ENCODE measurements at places on chromosomes 7 and 10.

DNA sequence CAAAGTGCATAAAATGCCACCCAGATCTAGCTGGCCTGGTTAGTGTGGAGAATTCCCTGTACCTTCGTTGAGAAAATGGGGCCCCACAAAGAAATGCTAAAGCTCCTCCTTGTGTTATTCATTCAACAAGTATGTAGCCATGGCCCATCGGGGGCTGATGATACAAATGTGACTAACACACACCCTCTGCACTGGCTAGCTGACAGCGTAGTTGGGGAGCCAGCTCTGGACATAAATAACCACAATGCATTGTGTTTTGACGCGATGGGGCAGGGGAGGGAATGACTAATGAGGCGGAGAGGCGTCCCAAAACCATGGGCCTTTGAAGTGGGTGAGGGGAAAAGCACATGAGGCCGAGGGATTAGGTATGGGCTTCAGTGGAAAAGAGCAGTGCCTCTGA is 28.2 kb upstream of the ASL start:
- peak; percentile 73 for DNase-seq

DNA sequence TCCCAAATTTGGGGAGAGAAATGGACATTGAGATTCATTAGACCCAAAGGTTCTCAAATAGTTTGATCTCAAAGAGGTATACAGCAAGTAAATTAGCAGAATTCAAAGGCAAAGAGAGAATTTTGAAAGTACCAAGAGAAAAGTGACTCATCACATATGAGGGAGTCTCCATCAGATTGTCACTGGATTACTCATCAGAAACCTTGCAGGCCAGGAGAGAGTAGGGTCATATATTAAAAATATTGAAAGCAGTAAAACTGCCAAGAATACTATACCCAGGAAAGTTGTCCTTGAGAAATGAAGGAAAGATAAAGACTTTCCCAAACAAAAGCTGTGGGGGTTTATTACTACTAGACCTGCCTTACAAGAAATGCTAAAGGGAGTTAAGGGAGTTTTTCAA is 140.6 kb downstream of the TMEM168 start:
- no peak for DNase-seq

GRCh38 chr7:135121868-135122267 is 26.0 kb upstream of the TMEM140 start:
- no peak for DNase-seq

- no peak for DNase-seq
Observed at GRCh38 chr10:32023264-32023663, 33.0 kb downstream of the KIF5B start.

GRCh38 chr7:124570558-124570957 is 195.0 kb downstream of the GPR37 start:
- no peak for DNase-seq

DNA sequence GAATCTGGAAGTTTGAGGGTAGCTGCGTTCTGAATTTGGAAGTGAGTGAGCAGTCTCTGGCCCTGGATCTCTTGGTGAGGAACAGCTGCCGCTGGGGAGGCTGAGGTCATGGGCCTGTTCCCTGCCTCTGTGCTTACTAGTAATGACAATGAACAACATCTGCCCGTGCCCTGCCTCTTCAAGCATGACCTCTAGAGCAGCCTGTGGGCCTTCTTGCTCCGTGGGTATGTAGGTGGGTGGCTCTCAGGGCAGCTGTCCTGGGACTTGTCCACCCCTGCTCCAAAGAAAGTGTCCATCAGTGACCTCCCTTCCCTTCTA is 186.2 kb downstream of the CXCL12 start:
- no peak for DNase-seq

- no peak for DNase-seq
Observed at GRCh38 chr10:23530079-23530478, 91.2 kb downstream of the OTUD1 start.

DNA sequence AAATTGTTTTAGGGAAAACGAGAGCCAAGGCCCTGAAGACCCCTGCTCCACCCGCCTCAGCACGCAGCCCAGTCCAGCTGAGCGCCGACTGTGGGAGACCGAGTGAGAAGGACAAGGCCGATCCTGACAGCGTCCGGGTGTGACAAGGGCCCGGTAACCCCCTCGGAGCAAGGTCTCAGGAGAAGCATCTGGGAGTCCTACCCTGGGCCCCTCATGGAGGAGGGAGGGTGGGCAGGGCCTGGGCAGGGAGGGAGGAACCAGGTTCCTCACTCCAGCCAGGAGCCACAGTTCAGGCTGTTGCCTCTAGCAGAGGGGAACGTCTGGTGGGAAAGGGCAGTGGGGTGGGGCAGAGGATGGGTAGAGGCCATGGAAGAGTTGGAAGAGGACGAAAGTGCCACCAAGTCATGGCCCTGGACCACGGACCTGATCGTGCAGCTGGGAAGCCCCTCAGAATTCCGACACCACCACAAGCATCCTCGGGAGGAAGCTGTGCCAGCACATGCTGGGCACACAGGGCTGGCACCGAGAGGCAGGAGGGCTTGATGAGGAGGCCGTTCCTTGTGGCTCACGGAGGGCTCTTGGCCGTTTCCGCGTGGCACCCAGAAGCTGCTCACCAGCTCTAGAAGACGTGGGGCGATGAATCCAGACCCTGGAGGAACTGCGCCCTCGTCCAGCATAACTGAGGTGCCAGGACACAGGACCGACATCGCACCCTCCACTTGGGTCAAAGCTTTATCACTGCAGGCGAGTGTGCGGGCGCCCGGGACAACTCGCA is 2.2 kb upstream of the KNDC1 start:
- no peak for DNase-seq

DNA sequence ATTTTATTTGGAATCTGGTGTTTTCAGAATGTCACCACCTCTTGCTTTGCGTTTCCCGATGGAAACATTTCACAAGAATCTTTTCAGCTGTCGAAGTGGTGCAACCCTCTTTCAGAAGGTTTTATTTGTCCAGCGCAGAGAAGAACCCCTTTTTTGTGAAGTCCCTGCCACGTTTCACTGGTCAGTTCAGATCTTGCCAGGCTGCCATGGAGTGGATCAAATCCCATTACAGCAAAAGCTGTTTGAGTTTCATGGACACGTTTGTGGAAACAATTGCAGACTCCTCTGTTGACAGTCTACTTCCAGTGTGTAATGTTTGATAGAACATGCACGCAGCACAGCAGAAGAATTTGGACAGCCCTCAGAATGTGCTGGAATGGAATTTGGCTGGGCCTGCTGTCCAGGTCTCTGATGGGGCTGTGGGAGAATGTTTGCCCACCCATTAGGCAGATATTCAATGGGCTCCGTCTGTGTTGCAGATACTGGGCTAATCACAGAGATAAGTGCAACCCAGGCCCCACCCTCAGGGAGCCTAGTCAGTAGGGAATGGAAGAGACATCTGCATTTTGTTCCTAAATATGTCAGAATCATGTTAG is 143.2 kb downstream of the GRK5 start:
- DNase-seq, result no peak

DNA sequence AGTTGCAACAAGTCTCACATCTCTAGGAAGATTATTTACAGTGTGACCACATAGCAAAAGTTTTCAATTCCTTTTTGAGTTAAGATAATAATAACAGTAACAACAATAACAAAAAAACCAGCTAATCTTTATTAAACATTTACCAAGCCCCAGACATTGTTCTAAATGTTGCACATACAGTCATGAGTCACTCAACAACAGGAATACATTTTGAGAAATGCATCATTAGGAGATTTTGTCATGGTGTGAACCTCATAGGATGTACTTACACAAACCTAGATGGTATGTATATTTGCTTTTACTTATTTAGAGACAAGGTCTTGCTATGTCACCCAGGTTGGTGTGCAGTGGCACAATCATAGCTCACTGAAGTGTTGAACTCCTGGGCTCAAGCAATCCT is 52.0 kb downstream of the SPAM1 start:
- no peak for DNase-seq

DNA sequence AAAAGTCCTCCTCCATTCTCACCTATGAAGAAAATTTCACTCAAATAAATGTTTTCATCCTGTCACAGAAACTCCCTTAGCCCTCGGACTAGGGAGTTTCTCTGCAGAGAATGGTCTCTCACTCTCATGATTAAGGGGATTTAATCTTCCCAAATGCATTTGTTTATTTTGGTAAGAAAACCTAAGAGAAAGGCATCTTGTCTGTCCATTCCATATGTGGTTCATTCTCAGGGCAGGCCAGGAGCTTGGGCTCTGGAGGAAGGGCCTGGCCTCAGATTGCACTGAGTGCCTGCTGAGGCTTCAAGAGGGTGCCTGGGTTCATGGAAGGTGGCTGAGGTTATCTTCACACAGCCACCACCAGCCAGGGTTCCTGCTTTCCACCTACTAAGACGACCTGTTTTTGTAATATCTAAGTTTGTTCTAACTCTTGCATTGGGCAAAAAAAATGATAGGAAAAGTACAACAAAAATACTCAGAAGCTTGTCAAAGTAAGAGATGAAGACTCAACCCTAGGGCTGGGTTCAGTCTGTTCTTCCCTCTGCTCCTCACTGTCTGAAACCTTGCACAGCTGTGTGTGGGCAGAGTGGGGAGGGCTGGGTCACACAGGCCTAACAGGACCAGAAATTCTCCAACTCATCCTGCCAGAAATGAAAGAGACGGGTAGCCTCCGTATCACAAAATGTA is 186.7 kb downstream of the CXCL12 start:
- DNase-seq, result no peak

DNA sequence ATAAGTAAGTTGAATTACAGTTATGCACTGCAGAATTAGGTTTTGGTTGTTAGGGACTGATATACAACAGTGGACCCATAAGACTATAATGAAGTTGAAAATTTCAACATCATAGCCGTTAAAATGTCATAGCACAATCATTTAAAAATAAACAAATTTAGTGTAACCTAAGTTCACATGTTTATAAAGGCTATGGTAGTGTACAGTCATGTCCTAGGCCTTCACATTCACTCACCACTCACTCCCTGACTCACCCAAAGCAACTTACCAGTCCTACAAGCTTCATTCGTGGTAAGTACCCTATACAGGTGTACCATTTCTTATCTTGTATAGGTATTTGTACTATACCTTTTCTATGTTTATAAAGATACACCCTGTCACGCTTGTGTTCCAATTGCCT is 113.7 kb downstream of the RAB11FIP2 start:
- DNase-seq, result no peak

- no peak for DNase-seq
Observed at GRCh38 chr7:2934984-2935740, 91.1 kb upstream of the GNA12 start.

- DNase-seq, result no peak
Observed at GRCh38 chr10:43287056-43288007, 20.5 kb upstream of the RASGEF1A start.

DNA sequence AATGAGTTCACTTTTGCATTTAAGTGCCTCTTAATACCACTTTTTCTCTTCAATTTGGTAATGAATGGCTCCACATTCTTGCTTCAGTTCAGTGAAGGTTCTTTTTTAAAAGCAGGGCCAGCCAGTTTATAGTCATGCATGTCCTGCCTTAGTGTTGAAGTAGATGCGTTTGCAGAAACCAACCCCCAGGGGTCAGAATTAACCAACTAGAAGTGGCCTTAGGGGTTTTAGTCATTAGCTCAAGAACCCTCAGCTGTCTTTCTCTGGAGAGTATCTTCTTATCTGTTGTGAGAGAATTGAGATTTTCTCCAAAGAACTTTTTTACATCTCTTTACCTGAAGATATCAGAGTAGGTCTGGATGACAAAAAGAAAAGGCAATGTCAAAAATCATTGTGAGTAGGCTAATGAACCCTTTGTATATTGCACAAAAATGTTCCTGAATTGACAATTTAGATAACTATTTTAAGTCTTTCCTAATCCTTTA is 82.2 kb downstream of the PIK3CG start:
- peak; percentile 14 for DNase-seq

DNA sequence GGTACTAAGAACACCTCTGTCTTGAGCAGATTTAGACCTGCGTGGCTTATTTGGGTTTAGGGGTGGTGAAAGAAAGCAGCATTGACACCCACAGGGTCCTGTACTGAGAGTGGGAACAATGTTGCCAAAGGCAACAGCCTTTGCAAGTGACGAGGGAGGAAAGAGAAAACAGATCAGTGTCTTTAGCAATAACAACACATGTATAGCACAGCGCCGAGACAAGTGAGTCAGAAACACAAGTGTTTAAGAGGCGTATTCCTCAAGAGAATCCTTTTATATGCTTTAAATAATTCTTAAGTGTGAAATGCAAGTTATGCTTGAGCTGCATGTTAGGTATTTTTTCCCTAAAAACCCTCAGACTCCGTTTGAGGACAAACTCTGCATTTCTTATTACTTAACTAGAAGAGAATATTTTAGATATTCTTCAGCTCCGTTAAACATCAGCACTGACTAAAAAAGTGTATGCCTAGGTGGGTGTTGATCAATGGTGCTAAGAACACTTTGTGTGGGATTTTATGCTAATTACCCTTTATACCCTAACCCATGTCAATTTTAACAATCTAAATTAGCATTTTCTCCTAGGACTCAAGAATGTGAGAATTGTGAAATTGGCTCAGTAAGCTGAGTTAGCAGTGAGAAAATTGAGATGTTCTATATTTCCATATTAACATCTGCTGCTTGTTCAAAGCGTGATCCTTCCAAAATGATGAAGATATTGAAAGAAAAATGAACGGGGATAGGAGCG is 1095.4 kb upstream of the CELF2 start:
- DNase-seq, result no peak

GRCh38 chr7:44772867-44773266 is 23.6 kb upstream of the PPIA start:
- no peak for DNase-seq

DNA sequence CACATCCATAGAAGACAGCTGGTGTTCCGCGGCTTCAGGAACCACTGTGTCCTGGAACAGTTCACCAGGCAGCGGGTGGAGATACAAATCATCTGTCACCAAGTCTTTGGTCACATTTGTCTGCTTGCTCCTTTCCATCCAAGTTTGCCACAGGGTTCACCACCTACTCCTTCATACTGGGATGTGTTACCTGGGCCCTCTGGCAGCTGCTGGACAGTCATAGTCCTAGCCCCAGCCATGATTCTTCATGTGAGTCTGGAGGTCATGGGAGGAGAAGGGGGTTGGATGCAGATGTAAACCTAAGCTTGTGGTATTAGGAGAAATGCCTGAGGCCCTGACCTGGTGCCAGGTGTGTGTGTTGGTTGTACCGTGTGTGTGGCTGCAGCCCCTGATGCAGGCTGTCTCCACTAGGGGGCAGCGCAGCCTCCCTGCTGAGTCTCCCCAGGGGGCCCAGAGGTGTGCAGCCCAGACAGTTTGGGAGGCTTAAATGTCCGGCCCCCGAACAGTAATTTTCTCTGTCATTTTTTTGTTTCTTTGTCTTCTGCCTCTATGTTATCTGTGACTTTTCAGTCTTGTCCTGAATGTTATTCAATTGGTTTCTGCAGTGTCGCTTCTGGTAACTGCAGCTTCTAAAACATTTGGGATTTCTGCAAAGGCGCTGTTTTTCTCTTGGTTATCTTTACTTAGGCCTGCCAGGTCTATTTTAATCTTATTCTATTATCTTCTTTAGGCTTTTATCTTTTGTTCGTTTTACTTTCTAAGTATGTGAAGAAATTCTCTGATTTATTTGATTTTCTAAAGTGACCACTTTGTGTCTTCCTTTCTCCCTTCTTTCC is 14.8 kb downstream of the NPS start:
- no peak for DNase-seq

DNA sequence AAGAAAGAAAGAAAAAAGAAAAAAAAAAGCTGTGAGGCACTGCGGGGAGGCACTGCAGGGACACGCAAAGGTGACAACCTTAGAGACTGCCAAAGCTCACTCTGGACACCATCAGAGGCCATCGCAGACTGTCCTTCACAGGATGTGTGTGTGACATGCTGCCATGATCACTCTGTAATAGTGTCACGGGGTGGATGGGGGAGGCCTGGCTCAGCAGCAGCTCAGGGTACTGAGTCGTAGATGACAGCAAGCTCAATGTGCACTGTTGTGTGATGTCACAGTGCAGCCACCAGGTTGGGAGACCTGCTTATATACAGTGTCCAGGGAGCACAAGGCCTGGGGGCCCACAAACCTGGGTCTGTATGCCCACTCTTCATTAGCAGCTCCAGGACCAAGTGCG is 83.3 kb downstream of the SLIT1 start:
- DNase-seq, result no peak

All from T1000 (cell line).